ENCODE measurements at places on chromosomes 13 and 19.
A peak's percentile ranks its signal among the peaks of the same experiment; 100 is the strongest.

DNA sequence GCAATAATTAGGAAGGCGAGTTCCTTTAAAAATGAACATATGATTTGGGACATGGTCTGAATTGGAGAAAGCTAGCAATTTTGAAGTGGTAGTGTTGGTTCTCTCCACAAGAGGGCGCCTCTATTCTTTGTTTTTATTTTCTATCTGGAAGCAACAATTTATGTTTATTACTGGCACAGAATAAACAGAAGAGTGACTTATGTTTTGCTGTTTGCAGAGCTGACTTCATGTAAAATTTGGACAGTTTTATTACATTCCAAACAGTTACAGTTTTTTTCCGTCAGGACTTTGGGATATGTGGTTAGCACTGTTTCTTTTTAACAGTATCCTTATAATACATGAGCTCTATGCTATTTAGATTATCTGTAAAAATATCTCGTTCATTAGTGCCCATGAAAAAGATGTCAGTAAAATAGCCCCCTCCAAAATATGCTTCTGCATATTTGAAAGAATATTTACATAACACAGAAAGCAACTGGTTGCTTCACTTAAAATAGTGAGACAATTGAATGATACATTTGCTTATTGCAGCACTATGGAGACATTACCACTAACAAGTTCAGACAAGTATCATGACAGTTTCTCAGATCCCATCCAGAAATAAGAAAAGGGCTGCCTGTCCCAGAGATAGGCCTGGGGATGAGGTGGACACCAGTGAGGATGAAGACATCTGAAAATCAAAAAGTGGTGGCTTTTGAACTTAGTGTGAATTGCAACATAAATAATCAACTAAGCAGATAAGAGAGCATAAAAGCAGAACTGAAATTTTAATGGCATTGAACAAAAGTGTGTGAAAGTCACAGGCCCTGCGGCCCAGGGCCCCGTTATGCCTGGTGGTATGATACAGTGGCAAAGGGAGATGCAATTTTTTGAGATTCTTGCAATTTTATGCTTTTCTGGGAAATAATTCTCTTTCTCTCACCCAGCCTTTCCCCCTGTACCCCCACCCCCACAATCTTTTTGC is 32.3 kb upstream of the FGF9 start:
- DNase-seq, result no peak

GRCh38 chr13:113947311-113948033 is 26.4 kb downstream of the C13orf46 start:
- DNase-seq, result peak; percentile 12

DNA sequence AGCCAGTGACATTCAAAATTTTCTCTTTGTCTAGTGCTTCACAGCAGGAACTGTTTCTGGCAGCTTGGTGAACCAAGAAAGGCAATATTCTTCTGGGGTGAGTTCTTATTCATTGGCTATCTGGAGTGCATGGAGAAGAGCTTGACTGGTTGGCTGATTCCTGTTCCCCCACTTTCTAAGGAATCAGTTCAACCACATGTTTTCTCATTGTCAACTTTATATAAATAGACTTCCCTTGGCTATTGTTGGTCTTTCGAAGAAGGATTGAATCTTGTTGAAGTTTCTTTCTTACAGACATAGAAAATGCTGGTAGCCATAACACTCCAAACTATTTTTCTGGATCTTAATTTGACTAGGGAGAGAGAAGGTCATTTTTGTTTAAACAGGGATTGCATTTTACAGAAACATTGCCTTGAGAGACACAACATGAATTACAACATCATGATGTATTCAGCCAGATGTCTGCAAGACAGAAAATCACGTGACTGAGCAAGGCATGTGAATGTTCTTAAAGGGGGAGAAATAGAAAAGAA is 85.2 kb downstream of the EDNRB start:
- DNase-seq, result no peak

- no peak for DNase-seq
Observed at GRCh38 chr19:46412650-46413261, 608 bp downstream of the CCDC8 start.

DNA sequence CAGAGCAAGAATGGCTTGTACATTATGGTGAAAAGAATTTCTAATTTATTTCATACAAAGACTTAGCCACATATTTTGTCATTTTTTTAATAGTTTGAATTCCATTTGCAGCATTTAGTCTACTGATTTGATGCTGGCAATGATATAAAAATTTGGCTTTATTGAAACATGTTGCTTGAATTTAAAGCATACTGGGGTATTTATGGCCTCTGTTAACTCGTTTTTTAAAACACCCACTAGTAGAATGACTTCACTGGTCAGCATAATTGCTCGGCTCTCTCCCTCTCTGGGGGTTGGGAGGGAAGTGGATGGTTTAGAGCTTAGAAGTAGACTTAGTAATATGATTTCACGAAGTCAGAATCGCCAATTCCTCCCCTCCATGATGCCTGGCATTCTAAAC is 354.9 kb upstream of the HTR2A start:
- no peak for DNase-seq

DNA sequence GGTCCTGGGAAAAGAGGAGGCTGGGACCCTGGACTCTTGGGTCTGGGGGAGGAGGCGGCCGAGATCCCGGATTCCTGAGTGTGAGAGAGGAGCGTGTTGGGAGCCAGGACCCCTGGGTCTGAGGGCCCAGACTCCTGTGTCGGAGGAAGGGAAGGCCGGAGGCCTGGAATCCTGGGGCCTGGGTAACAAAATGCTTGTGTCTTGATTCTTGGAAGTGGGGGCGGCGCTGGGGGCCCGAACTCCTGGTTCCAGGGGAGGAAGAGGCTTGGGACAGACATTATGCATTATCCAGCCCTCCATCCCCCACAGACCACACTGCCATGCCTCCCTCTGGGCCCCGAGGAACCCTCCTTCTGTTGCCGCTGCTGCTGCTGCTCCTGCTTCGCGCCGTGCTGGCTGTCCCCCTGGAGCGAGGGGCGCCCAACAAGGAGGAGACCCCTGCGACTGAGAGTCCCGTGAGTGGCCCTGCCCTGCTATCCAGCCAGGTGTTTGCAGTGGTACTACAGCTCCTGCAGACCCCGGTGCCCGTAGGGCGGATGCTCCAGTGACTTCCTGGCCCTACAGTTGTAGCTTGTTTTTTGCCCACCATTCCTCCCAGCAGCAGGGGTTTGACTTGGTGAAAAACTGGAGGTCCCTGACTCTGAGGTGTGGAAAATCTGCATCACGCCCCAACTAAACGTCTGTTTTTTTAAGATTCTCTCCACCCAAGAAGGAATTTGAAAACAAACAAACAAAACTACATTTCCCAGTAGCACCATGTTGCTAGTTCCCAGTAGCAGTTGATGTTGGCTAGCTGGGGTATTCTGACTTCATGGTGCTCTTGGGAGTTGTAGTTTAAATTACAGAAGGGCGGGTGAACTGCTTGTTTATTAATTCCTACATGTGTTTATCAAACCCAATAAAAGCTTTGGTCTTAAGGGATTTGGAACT is 630 bp downstream of the NUCB1 start:
- no peak for DNase-seq

DNA sequence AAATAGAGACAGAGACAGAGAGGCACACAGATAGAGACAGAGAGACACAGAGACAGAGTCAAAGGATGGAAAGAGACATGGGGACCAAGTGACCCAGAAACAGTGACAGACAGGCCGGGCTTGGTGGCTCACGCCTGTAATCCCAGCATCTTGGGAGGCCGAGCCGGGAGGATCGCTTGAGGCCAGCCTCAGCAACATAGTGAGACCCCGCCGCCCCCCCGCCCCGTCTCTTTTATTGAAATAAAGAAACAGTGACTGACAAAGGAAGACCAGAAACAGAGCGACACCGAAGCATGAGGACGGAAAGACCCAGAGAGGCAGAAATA is 848 bp upstream of the NECTIN2 start:
- DNase-seq, result no peak

- no peak for DNase-seq
Observed at GRCh38 chr19:13974073-13974472, 21.8 kb downstream of the DCAF15 start.

DNA sequence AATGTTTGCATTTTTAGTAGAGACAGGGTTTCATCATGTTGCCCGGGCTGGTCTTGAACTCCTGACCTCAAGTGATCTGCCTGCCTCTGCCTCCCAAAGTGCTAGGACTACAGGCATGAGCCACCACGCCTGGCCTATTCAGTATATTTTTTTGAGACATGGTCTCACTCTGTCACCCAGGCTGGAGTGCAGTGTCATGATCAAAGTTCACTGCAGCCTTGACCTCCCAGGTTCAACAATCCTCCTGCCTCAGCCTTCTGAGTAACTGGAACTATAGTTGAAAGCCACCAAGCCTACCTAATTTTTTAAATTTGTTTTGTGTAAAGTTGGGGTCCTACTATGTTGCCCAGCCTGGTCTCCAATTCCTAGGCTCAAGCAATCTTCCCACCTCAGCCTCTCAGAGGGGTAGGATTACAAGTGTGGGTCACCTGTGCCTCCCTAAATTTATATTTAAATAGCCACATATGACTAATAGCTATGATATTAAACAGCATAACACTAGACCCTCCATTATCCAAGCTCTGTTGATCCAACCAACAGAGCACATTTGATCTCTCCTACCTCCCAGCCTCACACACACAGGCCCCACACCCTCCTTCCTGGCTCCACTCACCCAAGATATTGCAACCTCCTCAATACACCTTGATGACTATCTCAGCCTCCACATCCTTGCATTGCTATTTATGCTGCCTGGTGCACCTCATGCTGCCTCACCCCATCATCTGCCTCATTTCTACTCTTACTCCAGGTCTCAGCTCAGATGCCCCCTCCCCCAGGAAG is 2.1 kb upstream of the CEACAM19 start:
- DNase-seq, result no peak

- DNase-seq, result no peak
Observed at GRCh38 chr19:4405977-4406376, 3.5 kb downstream of the CHAF1A start.

GRCh38 chr19:44988896-44989556 is 12.2 kb upstream of the RELB start:
- DNase-seq, result peak; percentile 15

DNA sequence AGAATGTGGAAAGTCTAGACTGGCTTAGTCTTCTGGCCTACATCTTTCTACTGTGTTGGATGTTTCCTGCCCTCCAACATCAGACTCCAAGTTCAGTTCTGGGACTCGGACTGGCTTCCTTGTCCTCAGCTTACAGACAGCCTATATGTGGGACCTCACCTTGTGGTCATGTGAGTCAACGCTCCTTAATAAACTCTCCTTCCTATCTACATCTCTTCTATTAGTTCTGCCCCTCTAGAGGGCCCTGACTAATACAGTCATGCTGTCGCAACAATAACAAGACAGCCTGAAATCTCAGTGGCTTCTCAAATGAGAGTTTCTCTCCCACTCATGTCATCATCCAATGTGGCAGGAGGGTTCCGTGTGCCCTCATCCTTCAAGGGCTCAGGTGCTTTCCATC is 347.8 kb downstream of the MZT1 start:
- DNase-seq, result no peak

DNA sequence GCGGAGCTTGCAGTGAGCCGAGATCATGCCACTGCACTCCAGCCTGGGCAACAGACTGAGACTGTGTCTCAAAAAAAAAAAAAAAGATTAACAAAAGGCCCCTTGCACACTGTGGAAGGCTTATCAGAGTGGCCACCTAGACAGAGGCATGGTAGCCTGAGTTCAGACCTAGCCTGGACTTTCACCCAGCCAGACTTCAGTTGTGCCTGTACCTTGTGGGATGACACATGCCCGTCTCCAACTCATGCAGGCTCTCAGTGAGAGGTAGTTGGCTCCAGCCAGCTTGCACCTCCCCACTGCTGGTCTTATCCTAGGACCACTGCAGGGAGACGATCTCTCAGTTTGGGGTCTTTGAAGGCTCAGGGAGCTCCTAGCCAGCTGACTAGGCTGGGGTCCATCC is 52.2 kb downstream of the GATAD2A start:
- no peak for DNase-seq

DNA sequence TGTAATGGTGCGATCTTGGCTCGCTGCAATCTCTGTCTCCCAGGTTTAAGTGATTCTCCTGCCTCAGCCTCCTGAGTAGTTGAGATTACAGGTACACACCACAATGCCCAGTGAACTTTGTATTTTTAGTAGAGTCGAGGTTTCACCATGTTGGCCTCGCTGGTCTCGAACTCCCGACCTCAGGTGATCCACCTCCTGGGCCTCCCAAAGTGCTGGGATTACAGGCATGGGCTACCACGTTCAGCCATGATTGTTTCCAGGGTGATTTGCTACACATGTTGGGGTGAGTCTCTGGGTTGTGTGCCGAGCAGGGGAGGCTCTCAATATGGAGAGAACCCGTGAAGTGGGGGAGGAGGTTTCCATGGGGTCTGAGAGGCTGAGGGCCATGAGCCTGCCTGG is 24.8 kb upstream of the CEACAM21 start:
- DNase-seq, result no peak

DNA sequence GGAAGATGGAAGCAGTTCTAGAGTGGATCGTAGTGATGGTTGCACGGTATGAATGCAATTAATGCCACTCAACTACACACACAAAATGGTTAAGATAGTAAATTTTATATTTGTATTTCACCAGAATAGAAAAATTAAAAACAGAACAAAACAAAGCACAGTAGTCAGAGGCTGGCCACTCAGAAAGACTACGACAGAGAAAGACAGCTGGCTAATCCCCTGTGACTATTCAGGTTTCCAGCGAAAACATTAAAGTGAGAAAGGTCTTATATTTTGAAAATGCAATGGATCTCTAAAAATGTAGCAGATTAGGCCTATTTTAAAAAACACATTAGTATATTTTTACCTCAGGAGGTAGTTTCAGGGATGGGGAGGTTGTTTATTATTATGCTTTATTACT is 131.3 kb upstream of the POSTN start:
- no peak for DNase-seq

GRCh38 chr19:46660008-46660517 is 919 bp downstream of the DACT3 start:
- no peak for DNase-seq

GRCh38 chr13:50224534-50224933 is 209.3 kb downstream of the KCNRG start:
- no peak for DNase-seq

- DNase-seq, result no peak
Observed at GRCh38 chr19:48175578-48175977, 5.1 kb downstream of the ZSWIM9 start.

DNA sequence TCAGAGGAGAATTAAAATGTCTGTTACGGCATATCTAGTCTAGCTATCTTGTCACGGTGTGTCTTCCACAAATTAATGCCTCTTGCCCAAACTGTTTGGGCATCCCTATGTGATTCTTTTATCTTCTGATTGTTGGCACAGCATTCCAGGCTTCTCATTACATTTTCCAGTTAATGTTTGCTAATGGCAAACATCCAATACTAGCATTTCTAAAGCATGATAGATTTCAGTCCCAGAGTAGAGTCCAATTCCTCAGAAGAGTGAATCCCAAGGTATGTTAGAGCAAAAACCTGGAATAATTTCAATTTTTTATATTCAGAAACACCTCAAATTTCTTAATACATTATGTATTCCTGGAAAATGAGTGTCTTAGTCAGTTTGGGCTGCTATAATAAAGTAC is 684.5 kb upstream of the SLITRK1 start:
- DNase-seq, result no peak

DNA sequence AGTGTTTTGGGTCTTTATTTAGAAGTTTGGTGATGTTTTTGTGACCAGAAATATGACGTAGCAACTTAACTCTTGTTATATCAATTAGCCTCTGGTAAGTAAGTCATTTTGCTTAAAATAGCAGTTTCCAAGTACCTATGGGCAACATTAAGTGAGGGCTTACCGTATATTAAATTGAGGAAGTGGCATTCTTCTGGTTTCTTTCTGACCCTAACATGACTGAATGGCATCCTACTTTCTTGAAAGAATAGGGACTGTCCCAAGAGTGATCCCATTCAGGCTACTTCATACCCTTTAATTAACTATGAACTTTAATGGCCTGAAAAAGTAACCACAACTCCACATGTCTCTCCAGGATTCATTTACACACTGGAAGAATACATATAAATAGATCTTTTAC is 106.6 kb downstream of the MZT1 start:
- DNase-seq, result no peak

Data from substantia nigra (tissue), 51 donors.